ENCODE measurements at places on chromosomes 13 and 19. TPM values are rescaled to one million over a fixed set of nuclear protein-coding genes. Genes with fewer than 3 reads are reported as not detected.

GRCh38 chr13:49097374-49097773, 121.7 kb downstream of the FNDC3A start:
- H3K4me1 ChIP-seq = no peaks in the 10 kb centered on the region
- H3K36me3 ChIP-seq = no peaks in the 10 kb centered on the region
- H3K4me3 ChIP-seq = no peak overlapping the region
- no peaks in the 10 kb centered on the region for H3K27me3 ChIP-seq
- no peak overlapping the region for H3K27ac ChIP-seq
- DNase-seq = no peak

Gene PDX1
- total RNA-seq = not detected

Gene NXNL1
- not detected for total RNA-seq

- H3K4me1 ChIP-seq = peaks cover 15% of the 10 kb centered on the region
- DNase-seq = peak; percentile 68
- peaks cover 6% of the 10 kb centered on the region for H3K27me3 ChIP-seq
- H3K36me3 ChIP-seq = no peaks in the 10 kb centered on the region
- H3K4me3 ChIP-seq = no peak overlapping the region
- H3K27ac ChIP-seq = no peak overlapping the region
Measured at GRCh38 chr19:19113040-19113626, 25.1 kb downstream of the TMEM161A start.

Gene PRKD2
- 68.0 TPM for total RNA-seq

- no peak overlapping the region for H3K4me3 ChIP-seq
- H3K36me3 ChIP-seq = no peaks in the 10 kb centered on the region
- H3K27me3 ChIP-seq = no peaks in the 10 kb centered on the region
Measured at GRCh38 chr19:31214086-31214485, 135.2 kb downstream of the TSHZ3 start.

DNA sequence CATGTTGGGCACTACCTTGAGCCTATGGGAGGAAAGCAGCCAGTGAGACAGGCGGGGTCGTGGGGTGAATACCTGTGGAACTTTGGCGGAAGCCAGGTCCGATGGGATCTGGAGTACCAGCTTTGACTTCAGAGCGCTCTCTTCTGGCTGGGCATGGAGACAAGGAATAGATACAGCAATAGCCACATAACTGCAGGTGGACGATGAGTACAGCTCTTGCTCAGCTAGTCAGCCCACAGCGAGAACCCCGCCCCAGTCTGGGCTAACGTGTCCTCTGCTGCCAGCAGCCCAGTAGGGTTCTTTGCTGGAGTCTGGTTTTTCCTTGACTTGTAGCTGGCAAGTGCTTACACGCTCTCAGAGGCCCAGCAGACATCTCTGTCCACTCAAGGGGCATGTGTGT, 83.4 kb downstream of the SIPA1L3 start:
- peaks cover 60% of the 10 kb centered on the region for H3K4me1 ChIP-seq
- H3K36me3 ChIP-seq = no peaks in the 10 kb centered on the region
- no peaks in the 10 kb centered on the region for H3K27me3 ChIP-seq

GRCh38 chr13:51760592-51760991, 43.4 kb downstream of the DHRS12 start:
- H3K27me3 ChIP-seq = no peaks in the 10 kb centered on the region
- no peaks in the 10 kb centered on the region for H3K4me1 ChIP-seq
- no peak overlapping the region for H3K27ac ChIP-seq
- no peak for DNase-seq
- no peak overlapping the region for H3K4me3 ChIP-seq

Gene FAM124A
- total RNA-seq = 84.1 TPM

Gene ITGBL1
- not detected for total RNA-seq

DNA sequence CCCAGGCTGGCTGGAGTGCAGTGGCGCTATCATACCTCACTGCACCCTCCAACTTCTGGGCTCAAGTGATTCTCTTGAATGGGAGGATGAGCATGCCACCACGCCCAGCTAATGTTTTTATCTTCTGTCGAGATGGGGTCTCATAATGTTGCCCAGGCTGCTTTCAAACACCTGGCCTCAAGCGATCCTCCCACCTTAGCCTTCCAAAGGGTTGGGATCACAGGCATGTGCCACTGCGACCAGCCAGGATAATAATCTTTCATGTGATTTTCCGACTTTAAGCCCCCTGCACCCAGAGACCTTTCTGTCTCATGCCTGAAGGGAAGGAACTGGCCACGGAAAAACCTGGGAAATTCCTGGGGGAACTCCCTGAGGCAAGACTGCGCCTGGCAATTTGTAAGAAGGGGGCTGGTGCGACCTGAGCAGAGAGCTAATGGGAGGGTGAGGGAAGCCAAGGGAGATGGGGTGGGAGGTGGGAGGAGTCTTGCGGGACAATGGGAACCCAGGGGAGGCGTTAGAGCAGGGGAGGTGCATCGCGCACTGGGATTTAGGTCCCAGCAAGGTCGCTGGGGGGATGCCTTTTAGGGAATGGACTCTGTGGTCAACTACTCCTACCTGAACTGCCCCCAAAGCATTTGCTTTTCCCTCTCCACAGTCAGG, 1.2 kb upstream of the CCDC124 start:
- H3K36me3 ChIP-seq = no peaks in the 10 kb centered on the region
- peak; percentile 94 for DNase-seq
- peak overlapping the region; percentile 91 for H3K27ac ChIP-seq
- H3K4me1 ChIP-seq = peaks cover 6% of the 10 kb centered on the region
- peak overlapping the region; percentile 95 for H3K4me3 ChIP-seq

Gene LGALS14
- not detected for total RNA-seq

Gene KLK12
- total RNA-seq = not detected

Gene SOX21
- 3.5 TPM for total RNA-seq

Gene C19orf67
- total RNA-seq = not detected

- no peak overlapping the region for H3K4me3 ChIP-seq
- no peak for DNase-seq
- no peak overlapping the region for H3K27ac ChIP-seq
- H3K4me1 ChIP-seq = peaks cover 9% of the 10 kb centered on the region
- H3K36me3 ChIP-seq = no peaks in the 10 kb centered on the region
- H3K27me3 ChIP-seq = no peaks in the 10 kb centered on the region
Measured at GRCh38 chr13:99312493-99312883, 5.3 kb upstream of the GPR183 start.

Gene GPR12
- total RNA-seq = not detected

DNA sequence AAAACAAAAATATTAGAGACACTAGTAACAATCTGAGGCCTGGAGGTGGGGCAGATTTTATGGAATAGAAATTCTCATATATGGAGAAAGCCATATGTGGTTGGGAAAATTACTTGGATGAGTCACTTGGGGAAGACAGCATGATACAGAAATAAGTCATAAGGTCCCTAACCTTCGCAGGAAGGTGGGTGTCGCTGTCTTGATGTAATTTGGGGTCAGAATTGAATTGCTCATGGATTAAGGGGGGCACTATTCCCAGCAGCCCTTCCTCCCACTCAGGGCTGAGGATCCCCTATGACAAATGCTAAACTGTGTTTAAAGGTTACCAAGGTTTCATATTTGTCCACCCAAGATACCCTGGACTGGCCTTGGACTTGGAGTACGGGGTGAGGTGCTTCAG, 5.0 kb downstream of the RDH8 start:
- H3K27ac ChIP-seq = no peak overlapping the region
- no peaks in the 10 kb centered on the region for H3K36me3 ChIP-seq
- H3K4me1 ChIP-seq = no peaks in the 10 kb centered on the region
- H3K4me3 ChIP-seq = no peak overlapping the region

DNA sequence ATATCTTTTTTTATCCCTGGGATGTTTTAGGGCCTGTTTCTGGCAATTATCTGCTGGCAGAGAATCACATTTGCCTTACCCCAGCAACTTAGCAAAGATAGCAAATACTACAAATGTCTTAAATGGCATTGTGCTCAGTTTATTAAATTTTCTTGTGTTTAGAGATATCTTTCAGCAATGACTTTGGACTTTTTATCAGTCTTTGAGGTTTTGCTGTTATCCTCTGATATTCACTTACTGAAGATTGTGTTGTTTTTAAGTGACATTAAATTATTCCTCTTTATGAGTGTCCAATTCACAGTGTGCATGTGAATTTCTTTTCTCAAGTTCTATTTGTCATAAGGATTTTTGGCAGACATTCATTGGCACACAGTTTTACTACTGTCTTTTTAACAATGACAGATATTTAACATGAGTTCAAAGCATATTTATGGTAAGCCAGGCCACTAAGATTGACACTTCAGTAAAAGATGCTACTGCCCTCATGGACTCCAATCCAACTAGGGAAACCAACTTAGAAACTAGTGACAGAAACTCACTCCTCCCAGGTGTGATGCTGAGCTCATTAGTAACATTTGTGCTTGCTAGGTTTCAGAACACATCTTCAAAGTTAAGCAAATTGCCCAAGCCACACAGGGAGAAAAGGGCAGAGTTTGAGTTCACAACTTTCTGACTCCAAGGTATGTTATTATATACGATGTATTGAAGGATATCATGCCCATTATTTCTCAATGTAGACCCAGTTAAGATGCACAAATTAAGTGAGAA, 481.9 kb downstream of the GPC6 start:
- H3K27ac ChIP-seq = no peak overlapping the region
- H3K27me3 ChIP-seq = no peaks in the 10 kb centered on the region
- no peaks in the 10 kb centered on the region for H3K36me3 ChIP-seq

GRCh38 chr19:1104311-1105007, 665 bp downstream of the GPX4 start:
- peak overlapping the region; percentile 88 for H3K4me3 ChIP-seq
- H3K27ac ChIP-seq = peak overlapping the region; percentile 92
- no peaks in the 10 kb centered on the region for H3K27me3 ChIP-seq
- 0 out of 2 replicates have a peak, but pooled peaks cover 3% of the 10 kb centered on the region for H3K36me3 ChIP-seq
- DNase-seq = peak; percentile 87

DNA sequence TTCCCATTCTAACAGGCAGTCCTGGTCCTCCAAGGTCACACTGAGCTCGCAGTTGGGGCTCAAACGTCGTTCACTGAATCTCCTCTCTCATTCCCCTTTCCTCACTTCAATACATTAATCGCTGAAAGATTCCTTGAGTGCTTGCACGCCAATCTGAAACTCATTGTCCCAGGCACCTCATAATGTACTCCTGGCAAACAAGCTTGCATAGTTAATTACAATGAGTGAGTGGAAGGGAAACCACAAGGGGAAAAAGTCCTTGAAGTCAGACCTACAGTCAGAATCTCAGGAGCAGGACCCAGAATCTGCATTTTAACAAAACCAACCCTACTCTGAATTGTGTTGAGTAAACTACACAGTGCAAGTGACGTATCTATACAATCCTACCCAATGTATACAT, 86.9 kb downstream of the CRYL1 start:
- no peak overlapping the region for H3K27ac ChIP-seq
- DNase-seq = no peak
- H3K4me1 ChIP-seq = peaks cover 27% of the 10 kb centered on the region
- H3K36me3 ChIP-seq = no peaks in the 10 kb centered on the region
- peaks cover 32% of the 10 kb centered on the region for H3K27me3 ChIP-seq

GRCh38 chr13:49561062-49561410, 24.3 kb downstream of the RCBTB1 start:
- no peak overlapping the region for H3K27ac ChIP-seq
- H3K4me1 ChIP-seq = no peaks in the 10 kb centered on the region
- H3K27me3 ChIP-seq = no peaks in the 10 kb centered on the region
- H3K36me3 ChIP-seq = peaks cover 16% of the 10 kb centered on the region
- no peak for DNase-seq

DNA sequence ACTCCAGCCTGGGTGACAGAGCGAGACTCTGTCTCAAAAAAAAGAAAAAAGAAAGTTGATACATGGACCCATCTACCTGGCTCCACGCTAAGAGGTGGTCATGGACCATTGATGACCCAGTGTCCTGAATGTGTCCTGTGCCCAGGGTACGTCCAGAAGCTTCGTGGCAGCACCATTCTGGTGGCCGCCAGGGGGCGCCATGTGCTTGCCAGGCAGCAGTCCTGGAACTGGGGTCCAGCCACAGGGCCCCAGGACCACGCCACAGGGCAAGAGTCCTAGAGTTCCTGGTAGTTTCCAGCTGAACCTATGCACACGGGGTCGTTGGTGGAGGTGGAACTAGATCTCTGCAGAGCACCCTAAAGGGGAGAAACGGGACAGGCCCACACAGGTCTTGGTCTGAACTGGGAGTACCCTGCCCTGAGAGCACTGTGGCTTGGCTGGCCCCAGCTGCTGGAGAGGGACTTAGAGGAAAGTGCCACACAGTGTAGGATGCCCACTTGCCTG, 19.9 kb upstream of the FBXO27 start:
- H3K36me3 ChIP-seq = no peaks in the 10 kb centered on the region
- DNase-seq = peak; percentile 83
- H3K27me3 ChIP-seq = no peaks in the 10 kb centered on the region
- no peak overlapping the region for H3K27ac ChIP-seq
- H3K4me1 ChIP-seq = no peaks in the 10 kb centered on the region
- H3K4me3 ChIP-seq = no peak overlapping the region

Gene POU2F2
- total RNA-seq = 2.4 TPM

Gene SELENOV
- 8.7 TPM for total RNA-seq

DNA sequence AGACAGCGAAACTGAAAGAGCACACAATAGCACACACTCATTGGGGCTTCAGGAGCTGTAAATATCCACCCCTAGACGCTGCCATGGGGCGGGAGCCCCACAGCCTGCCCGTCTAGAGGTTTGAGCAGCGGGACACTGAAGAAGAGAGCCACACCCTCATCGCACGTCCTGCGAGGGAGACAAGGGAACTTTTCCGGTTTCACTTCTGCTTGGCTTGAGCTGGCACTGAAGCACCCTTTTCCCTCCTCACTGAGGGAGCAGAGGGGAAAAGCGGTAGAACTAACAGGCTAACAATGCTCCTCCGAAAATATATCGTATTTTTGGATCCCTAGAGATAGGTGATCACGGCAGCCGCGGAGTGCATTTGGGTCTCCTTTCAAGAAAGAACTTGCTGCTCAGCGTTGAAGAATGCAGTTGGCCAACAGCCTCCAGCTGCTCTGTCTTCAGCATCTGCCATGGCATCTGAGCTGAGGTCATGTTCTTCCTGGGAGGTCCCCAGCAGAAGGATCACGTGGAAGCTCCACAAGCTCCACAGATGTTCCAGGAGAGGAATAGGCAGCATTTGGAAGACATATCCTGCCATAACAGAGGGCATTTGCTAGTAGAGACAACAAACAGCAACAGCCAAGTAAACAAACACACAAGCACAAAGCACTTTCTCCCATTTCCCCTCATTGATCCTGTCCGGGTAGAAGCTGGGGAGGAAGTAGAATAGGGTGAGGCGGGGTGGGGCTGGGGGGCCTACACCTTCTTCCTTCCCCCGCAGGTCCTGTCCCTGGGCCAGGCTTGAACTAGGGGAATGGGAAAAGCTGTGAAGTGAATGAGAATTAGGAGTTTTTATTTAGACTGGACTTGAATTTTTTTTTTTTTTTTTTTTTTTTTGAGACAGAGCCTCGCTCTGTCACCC, 44.8 kb upstream of the ALOX5AP start:
- H3K27me3 ChIP-seq = no peaks in the 10 kb centered on the region
- H3K4me3 ChIP-seq = no peak overlapping the region
- H3K4me1 ChIP-seq = peaks cover 5% of the 10 kb centered on the region
- no peaks in the 10 kb centered on the region for H3K36me3 ChIP-seq
- H3K27ac ChIP-seq = no peak overlapping the region
- no peak for DNase-seq

DNA sequence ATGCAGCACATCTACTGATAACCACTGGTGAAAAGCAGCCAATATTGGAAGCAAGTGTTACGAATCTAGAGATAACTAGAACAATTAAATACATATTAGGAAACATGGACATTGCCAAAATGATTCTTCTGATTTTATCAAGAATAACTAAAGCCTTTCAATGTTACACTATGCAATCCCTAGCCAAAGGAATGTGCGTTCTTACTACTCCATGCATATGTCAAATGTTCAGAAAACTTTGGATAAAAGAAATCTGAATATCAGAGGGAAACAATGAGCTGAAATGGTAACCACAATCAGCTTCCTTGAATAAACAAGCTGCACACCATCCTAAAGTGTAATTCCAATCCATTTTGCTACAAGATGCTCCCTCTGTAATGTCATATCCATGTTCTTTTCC, 951 bp upstream of the POSTN start:
- H3K4me3 ChIP-seq = no peak overlapping the region
- H3K27me3 ChIP-seq = no peaks in the 10 kb centered on the region
- H3K27ac ChIP-seq = no peak overlapping the region
- no peaks in the 10 kb centered on the region for H3K36me3 ChIP-seq

Gene SLC27A5
- 13.4 TPM for total RNA-seq

Gene C19orf12
- total RNA-seq = 13.0 TPM
